RWPE2 (cell line): ENCODE measurements at places on chromosomes 3 and 15.

DNA sequence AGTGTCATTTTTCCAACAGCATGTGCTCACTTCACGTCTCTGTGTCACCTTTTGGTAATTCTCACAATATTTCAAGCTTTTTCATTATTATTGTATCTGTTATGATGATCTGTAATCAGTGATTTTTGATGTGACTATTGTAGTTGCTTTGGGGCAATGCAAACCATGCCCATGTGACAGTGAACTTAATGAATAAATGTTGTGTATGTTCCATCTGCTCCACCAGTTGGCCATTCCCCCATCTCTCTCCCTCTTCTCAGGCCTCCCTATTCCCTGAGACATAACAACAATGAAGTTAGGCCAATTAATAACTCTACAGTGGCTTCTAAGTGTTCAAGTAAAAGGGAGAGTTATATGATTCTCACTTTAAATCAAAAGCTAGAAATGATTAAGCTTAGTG is 32.5 kb upstream of the TBC1D23 start:
- DNase-seq, result no peak

GRCh38 chr15:57019496-57020160 is 101.2 kb downstream of the TCF12 start:
- DNase-seq, result no peak

- no peak for DNase-seq
Measured at GRCh38 chr3:195268576-195269309, 2.2 kb downstream of the XXYLT1 start.

DNA sequence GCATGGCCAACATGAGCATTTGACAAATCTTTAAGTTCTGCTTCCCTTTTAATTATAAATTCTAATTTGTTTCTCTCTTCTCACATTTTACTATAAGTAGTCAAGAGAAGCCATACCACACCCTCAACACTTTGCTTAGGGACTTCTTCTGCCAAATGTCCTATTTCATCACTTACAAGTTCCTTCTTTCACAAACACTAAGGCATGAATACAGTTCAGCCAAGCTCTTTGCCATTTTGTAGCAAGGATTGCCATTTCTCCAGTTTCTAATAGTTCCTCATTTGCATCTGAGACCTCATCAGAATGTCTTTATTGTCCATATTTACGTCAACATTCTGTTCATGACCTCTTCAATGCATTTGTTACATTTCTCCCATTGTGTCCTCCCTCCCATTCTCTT is 29.4 kb downstream of the SLC22A14 start:
- no peak for DNase-seq

DNA sequence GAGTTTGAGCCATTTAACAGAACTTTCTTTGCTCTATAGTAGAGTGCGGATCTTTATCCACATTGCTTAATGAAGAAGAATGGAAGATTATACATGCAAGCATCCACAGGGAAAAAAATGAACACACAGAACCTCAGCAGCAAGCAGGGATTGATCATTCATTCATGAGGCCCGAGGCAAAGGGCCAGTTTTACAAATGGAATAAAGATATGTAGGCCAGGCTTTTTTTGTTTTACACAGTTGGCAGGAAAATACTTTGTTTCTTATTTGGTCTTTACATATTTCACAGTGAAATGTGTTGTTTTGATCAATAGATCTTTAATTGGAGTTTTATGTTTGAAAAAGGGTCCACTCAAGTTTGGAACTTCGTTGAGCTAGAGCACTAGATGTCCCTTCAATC is 117.5 kb downstream of the LRTM1 start:
- DNase-seq, result no peak

- no peak for DNase-seq
Measured at GRCh38 chr3:90091549-90091948, 984.1 kb downstream of the EPHA3 start.

- DNase-seq, result no peak
Measured at GRCh38 chr3:143084856-143085731, 34.5 kb upstream of the CHST2 start.
